Bronchial smooth muscle cell (primary cell): ENCODE measurements at places on chromosomes 7 and 10. TPM values are rescaled to one million over a fixed set of nuclear protein-coding genes. Genes with fewer than 3 reads are reported as not detected.

The SPDYE5 gene
- total RNA-seq: not detected in 2 replicates

The MACC1 gene
- total RNA-seq: 0.09 and 0.47 TPM in 2 replicates

The GBX1 gene
- total RNA-seq: not detected in 2 replicates

The IL2RA gene
- total RNA-seq: not detected in 2 replicates

The CTAGE8 gene
- 0.16 and 0.60 TPM in 2 replicates for total RNA-seq

The SLC16A12 gene
- under 0.01 and 0.16 TPM in 2 replicates for total RNA-seq

The SFMBT2 gene
- 0.17 and 0.47 TPM in 2 replicates for total RNA-seq

The THSD7A gene
- total RNA-seq: 0.17 and 1.1 TPM in 2 replicates

The ZNF212 gene
- total RNA-seq: 3.3 and 4.6 TPM in 2 replicates

The SPAG6 gene
- total RNA-seq: not detected in 2 replicates

The GRB10 gene
- total RNA-seq: 19.5 and 26.6 TPM in 2 replicates

The GNAT3 gene
- not detected in 2 replicates for total RNA-seq
